ENCODE measurements at places on chromosomes 11 and 22.
A peak's percentile ranks its signal among the peaks of the same experiment; 100 is the strongest.

DNA sequence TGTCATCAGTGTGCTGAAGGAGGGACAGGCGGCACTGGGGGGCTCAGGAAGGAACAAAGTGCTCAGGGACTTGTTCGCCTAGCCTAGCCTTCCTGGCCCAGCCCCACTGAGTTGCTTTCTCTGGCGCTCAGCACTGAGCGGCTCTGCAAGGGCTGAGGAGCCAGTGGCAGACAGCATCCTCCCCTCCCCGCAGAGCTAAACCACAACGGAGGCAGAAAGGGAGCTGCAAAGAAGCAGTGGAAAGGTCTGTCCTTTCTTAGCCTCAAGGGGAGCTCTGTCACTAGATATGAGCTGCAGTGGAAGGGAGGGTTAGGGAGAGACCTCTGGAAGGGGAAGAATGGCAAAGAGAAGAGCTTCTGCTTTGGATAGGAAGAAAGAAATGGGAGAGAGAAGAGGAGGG, 89.7 kb upstream of the PHOX2A start:
- H3K4me1 ChIP-seq = peaks cover 1% of the 10 kb centered on the region
- no peak for DNase-seq
- no peak overlapping the region for H3K4me3 ChIP-seq
- H3K27ac ChIP-seq = no peak overlapping the region
- no peaks in the 10 kb centered on the region for H3K36me3 ChIP-seq

GRCh38 chr11:34957206-34957605, 40.8 kb downstream of the PDHX start:
- no peaks in the 10 kb centered on the region for H3K4me1 ChIP-seq
- H3K36me3 ChIP-seq = no peaks in the 10 kb centered on the region
- no peaks in the 10 kb centered on the region for H3K27me3 ChIP-seq
- H3K27ac ChIP-seq = no peak overlapping the region

GRCh38 chr11:6962141-6962540, 35.9 kb downstream of the ZNF215 start:
- H3K36me3 ChIP-seq = no peaks in the 10 kb centered on the region
- no peak overlapping the region for H3K4me3 ChIP-seq
- no peak for DNase-seq
- no peaks in the 10 kb centered on the region for H3K27me3 ChIP-seq

- H3K36me3 ChIP-seq = no peaks in the 10 kb centered on the region
- no peak overlapping the region for H3K27ac ChIP-seq
- no peaks in the 10 kb centered on the region for H3K27me3 ChIP-seq
- no peak overlapping the region for H3K4me3 ChIP-seq
These were observed 179.0 kb downstream of the GRM5 start for GRCh38 chr11:88886796-88887195.

- H3K4me1 ChIP-seq = peaks cover 37% of the 10 kb centered on the region
- H3K27me3 ChIP-seq = no peaks in the 10 kb centered on the region
- H3K27ac ChIP-seq = no peak overlapping the region
These were observed 21.5 kb downstream of the PICALM start for GRCh38 chr11:86047275-86047991.

DNA sequence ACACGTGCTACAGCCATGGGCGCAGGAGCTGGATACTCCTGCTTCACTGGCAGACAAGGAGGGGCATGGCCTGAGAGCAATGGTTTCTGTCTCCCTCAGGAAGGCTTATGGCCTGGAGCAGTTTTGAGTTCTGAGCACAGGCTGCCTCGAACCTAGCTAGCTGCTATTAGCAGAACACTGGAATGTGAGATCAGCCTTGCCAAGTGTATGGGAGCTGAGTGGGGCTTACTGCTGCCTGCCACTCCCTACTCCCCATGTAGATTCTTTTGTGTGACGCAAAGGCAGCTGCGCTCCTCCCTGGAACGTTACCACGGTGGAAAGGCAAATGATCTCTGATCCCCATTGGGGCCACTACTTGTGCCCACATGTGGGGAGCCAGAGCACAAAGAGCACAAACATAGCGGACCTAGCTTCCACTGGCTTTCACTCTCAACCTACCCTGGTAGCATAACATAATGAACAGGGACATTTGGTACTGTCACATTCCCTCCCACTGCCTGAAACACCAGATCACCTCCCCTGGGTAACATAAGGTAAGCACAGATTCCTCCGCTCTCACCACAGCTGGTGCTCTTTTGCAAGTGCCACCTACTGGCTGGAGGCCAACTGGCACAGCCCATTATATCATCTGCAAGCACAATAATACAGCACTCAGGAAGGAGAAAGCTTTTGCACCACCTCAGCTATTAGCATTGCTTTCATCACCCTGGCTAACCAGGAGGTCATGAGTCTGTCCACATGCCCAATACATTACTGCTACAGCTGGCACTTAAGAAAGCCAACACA, 84.6 kb upstream of the GUCY1A2 start:
- H3K4me1 ChIP-seq = no peaks in the 10 kb centered on the region
- H3K27ac ChIP-seq = no peak overlapping the region
- H3K27me3 ChIP-seq = no peaks in the 10 kb centered on the region

GRCh38 chr22:37782340-37783168, 25.2 kb upstream of the GCAT start:
- no peak for DNase-seq
- H3K4me3 ChIP-seq = no peak overlapping the region
- no peaks in the 10 kb centered on the region for H3K27me3 ChIP-seq
- no peaks in the 10 kb centered on the region for H3K36me3 ChIP-seq

- no peaks in the 10 kb centered on the region for H3K36me3 ChIP-seq
- peaks cover 5% of the 10 kb centered on the region for H3K4me1 ChIP-seq
- no peaks in the 10 kb centered on the region for H3K27me3 ChIP-seq
These were observed 59.6 kb downstream of the ZNRF3 start for GRCh38 chr22:28942801-28943500.

DNA sequence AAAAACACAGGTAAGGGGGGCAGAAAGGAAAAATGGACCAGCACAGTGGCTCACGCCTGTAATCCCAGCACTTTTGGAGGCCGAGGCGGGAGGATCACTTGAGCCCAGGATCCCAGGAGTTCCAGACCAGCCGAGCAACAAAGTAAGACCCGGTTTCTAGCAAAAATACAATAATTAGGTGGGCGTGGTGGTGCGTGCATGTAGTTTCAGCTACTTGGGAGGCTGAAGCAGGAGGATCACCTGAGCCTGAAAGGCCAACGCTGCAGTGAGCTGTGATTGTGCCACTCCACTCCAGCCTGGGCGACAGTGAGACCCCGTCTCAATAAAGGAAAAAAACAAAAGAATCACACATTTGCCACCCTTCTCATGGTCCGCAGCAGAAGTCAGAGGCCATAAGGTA, 519.4 kb downstream of the BRD1 start:
- H3K4me1 ChIP-seq = no peaks in the 10 kb centered on the region
- DNase-seq = no peak
- H3K27ac ChIP-seq = no peak overlapping the region
- H3K36me3 ChIP-seq = no peaks in the 10 kb centered on the region

- H3K4me3 ChIP-seq = no peak overlapping the region
- H3K27me3 ChIP-seq = no peaks in the 10 kb centered on the region
- H3K36me3 ChIP-seq = no peaks in the 10 kb centered on the region
- no peak for DNase-seq
- H3K4me1 ChIP-seq = no peaks in the 10 kb centered on the region
These were observed 40.3 kb downstream of the CCDC81 start for GRCh38 chr11:86415026-86415425.

DNA sequence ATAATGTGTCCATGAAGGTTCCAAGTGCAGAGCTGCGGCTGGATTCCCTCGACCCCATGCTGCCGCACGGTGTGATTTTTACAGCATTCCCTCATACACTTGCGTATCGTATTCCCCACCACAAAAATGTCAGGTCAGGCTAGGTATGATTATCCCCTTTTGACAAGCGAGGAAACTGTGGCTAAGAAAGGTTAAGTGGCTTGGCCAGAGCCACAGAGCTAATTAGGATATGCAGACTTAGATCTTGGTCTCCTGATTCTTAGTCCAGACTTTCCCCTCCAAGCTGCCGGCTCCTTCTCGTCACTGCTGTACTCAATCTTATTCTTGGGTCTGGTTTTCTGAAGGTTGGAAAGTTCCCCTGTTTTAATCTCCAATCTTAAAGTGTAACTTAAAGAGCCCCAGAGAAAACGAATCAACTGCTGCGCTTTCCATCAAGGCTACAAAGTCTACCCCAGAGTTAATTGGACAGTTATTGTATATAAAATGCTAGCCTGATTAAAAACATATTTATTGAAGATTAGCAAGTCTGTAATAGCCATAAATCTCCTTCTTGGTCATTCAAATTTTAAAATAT, 176.6 kb downstream of the ADAMTS15 start:
- no peak overlapping the region for H3K4me3 ChIP-seq
- H3K4me1 ChIP-seq = no peaks in the 10 kb centered on the region
- no peaks in the 10 kb centered on the region for H3K27me3 ChIP-seq
- no peaks in the 10 kb centered on the region for H3K36me3 ChIP-seq
- peak overlapping the region; percentile 53 for H3K27ac ChIP-seq
- no peak for DNase-seq

DNA sequence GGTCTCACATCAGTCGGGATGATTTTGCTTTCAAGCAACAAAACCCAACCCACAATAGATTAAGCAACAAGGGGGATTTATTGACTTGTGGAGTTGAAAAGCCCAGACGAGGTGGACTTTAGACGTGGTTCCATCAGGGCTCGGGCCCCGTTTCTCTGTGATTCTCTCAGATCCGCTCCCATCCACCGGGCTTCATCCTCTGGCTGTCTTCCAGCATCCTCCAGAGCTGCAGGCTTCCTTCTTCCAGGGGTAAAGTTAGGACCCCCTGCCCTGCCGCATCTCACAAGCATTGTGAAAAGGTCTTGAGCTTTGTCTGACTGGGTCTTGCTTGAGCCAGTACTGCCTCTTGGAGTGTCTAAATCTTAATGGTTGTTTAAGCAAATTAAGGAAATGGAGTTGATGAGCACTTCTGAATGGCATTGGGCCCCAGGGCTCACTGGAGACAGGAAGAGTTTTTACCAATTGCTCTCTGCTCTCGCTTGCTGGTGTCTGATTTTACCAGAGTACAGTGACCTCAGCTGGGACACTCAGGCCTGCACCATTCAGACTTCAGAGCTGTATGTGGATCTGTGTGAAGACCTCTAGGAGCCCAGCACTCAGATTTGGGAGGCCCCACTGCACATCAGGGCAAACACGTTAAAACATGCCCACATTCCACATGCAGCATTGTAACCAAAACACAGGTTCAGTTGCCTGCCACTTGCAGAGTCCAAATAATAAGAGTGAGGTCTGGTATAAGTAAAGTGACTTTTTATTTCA, 13.5 kb upstream of the FTH1 start:
- DNase-seq = no peak
- no peak overlapping the region for H3K4me3 ChIP-seq
- peaks cover 26% of the 10 kb centered on the region for H3K4me1 ChIP-seq
- H3K27ac ChIP-seq = no peak overlapping the region

DNA sequence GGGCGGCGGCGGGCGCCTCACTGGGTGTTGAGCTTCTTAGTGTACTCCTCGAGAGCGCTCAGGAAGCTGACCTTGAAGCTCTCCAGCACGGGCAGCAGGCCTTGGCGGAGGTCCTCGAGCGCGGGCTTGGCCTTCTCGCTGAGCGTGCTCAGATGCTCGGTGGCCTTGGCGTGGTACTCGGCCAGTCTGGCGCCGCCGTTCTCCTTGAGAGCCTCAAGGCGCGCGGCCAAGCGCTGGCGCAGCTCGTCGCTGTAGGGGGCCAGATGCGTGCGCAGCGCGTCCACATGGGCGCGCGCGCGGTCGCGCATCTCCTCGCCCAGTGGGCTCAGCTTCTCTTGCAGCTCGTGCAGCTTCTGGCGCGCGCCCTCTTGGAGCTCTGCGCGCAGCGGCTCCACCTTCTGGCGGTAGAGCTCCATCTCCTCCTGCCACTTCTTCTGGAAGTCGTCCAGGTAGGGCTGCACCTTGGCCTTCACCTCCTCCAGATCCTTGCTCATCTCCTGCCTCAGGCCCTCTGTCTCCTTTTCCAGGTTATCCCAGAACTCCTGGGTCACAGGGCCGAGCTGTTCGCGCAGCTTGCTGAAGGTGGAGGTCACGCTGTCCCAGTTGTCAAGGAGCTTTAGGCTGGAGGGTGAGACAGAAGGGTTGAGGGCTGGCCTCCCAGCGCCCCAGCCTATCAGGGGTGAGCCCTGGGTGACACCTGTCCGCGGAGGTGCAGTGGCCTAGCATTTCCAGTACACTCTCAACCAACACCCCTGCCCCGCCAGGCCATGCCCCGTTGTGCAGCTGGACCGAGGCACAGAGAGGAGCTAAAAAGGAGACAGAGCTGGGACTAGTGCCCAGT, 1.4 kb downstream of the APOA1 start:
- H3K27ac ChIP-seq = peak overlapping the region; percentile 66
- H3K4me3 ChIP-seq = no peak overlapping the region

- peaks cover 3% of the 10 kb centered on the region for H3K4me1 ChIP-seq
- peaks cover 3% of the 10 kb centered on the region for H3K27me3 ChIP-seq
- H3K4me3 ChIP-seq = no peak overlapping the region
- DNase-seq = no peak
- no peaks in the 10 kb centered on the region for H3K36me3 ChIP-seq
These were observed 50.2 kb upstream of the PICALM start for GRCh38 chr11:86119077-86119476.

Data from transverse colon (tissue), 4 donors.